ENCODE measurements at places on chromosomes 7 and 10. TPM values are rescaled to one million over a fixed set of nuclear protein-coding genes. Genes with fewer than 3 reads are reported as not detected.

Gene TRPV6
- polyA plus RNA-seq, result not detected

Gene GSTO1
- polyA plus RNA-seq, result 109 TPM

Gene THNSL1
- 5.3 TPM for polyA plus RNA-seq

Gene NUTM2E
- not detected for polyA plus RNA-seq
